ENCODE measurements at places on chromosomes 2 and 18.

- no peak for DNase-seq
Measured at GRCh38 chr2:27891673-27892105, 1.2 kb downstream of the BABAM2 start.

GRCh38 chr2:36918307-36918706 is 48.0 kb downstream of the STRN start:
- DNase-seq, result no peak

GRCh38 chr2:240155745-240156390 is 15.4 kb upstream of the OTOS start:
- DNase-seq, result no peak

DNA sequence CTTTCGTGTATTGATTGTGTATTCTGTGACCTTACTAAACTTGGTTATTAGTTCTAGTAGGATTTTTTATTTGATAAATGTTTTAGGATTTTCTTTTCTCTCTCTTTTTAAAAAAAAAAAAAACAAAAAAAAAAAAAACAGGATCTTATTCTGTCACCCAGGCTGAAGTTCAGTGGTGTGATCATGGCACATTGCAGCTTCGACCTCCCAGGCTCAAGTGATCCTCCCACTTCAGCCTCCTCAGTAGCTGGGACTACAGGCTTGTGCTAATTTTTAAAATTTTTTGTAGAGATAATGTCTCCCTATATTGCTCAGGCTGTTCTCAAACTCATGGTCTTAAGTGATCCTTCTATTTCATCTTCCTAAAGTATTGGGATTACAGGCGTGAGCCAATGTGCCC is 19.0 kb downstream of the TTLL4 start:
- no peak for DNase-seq

- no peak for DNase-seq
Measured at GRCh38 chr2:126145752-126146151, 510.2 kb upstream of the GYPC start.

DNA sequence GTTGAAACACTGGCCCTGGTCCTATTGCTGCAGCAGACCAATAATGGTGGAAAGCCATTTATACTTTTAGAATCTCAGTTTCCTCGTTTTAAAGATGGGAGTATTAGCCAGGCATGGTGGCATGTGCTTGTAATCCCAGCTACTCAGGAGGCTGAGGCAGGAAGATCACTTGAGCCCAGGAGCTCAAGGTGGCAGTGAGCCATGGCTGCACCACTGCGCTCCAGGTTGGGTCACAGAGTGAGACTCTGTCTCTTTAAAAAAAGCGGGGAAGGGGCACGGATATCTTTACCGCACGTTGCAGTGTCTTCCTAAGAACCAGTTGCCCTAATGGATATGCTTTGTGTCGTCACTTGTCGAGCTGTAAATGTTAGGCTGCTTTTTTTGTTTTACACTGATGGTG is 8.3 kb downstream of the MTCL1 start:
- no peak for DNase-seq

- DNase-seq, result no peak
Measured at GRCh38 chr2:46770622-46771021, 145.0 kb downstream of the MCFD2 start.

DNA sequence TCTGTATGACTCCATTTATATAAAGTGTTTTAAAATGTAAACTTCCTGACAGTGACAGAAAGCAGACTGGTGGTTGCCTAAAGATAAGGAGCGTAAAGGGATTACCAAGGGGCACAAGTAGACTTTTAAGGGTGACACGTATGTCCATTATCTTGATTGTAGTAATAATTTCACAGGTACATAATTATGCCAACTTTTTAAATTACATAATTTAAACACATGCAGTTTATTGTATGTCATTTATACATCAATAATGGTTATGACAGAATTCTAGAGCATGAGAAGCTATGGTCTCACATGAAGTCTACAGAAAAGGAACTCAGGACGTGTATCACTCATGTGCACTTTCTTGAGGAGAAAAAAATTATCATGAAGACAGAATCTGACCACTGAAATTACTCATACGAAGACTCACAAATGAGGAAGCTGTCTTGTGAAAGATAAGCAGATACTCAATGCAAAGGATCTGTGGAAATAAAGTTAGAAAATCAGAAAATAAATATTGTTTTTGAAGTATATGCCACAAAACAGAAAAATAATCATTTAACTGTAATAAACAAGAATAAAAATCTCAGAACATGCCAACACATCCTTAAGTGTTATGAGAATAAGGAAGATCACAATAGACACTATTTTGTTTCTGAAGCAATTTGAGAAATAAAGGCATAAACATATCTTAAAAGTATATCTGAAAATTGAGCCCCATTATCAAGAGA is 84.4 kb downstream of the TMEM131 start:
- DNase-seq, result no peak

DNA sequence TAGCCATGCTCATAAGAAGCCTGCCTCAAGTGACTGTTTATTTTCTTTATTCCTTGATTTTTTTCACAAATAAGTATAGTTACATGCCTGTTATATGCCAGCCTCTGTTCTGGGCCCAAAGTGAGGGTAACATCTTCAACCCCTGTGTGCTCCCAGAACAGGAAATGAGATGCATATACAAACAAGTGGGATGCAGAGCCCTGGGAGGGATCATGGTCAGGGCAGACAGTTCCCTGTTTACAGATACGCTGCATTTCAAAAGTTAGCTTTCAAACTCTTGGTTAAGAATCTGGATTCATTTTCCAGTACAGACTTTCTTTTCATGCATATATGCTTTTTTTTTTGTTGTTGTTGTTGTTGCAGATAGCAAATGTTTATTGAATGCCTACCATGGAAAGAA is 24.4 kb downstream of the GPR39 start:
- DNase-seq, result no peak

DNA sequence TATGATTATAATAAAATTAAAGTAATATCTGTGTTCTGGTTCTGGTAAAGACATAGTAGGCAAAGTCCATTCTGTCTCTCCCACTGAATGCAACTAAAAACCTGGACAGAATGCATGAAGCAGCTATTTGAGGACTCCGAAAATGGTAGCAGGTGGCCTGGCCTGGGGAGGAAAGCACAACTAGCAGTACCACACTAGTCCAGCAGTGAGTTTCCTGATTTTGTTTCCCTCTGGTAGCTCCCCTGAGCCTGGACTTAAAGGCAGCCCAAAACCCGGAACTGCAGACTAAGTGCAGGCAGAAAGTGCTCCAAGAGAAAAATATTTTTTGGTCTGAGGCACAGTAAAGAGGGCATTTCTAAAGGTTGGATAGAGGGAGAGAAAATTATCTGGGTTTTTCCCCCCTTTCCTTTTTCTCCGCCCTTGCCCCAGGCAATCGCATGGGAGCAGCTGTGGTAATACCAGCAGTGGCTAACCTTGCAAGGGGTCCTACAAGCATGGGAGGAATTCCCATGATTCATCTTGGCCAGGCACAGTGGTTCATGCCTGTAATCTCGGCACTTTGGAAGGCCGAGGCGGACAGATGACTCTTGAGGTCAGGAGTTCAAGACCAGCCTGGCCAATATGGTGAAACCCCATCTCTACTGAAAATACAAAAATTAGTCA is 32.3 kb downstream of the ASXL2 start:
- no peak for DNase-seq

GRCh38 chr18:9712611-9713010 is 4.5 kb downstream of the RAB31 start:
- DNase-seq, result no peak

- DNase-seq, result no peak
Measured at GRCh38 chr2:230749111-230749510, 36.5 kb downstream of the CAB39 start.

DNA sequence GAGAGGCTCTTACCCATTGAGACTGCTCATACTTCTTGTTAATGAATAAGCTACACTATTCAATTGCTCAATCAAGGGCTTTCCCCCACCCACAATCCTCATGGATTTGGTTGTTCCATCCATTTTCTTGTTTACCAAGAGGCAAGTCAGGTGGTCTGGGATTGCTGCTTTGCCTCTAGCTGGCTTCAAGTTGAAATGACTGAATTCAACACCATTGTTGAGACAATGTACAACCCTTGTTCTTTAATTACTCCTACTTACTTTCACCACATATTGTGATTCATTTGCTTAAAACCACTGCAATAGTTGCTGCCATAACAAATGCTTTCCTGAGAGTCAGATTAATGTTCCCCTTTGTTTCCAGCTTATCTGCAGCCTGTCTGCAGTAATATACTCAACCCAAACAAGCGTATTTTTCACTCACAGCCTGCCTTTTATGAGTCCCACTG is 532.2 kb downstream of the RIT2 start:
- no peak for DNase-seq

GRCh38 chr2:51368250-51368649 is 336.3 kb upstream of the NRXN1 start:
- no peak for DNase-seq

DNA sequence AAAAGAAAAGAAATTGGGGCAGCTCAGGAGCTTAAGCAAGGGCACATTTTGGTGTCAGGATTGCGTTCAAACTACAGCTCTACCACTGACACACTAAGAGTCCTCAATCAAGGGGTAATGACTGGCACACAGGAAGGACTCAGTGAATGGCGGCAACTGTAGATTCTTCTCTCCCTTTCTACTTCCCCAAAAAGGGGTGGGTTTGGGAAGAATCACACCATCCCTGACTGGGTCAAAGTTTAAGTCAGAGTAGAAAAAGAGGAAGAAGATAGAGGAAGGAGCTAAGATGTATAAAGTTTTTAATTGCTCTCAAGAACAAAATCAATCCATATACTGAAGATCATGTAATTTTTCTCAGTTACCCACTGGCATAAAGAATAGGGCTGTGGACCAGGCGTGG is 2.6 kb downstream of the NLRC4 start:
- no peak for DNase-seq

DNA sequence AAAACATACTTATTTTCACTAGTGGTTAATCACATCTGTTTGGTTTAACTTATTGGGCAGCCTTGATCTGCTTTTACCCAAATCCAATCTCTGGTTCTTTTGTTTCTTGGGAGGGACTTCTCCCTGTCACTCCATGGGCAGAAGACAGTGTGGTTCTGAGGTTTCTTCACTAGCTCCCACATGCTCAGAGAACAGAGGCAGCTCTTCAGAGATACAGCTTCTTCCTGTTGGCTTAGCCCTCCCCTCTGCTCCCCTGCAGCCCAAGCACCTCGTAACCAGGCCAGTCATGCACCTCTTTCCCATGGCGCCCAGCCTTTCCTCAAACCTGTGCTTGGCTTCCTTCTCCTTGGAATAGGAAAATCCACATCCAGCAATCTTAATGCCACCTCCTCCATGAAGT is 32.8 kb downstream of the SLC9A2 start:
- DNase-seq, result no peak

DNA sequence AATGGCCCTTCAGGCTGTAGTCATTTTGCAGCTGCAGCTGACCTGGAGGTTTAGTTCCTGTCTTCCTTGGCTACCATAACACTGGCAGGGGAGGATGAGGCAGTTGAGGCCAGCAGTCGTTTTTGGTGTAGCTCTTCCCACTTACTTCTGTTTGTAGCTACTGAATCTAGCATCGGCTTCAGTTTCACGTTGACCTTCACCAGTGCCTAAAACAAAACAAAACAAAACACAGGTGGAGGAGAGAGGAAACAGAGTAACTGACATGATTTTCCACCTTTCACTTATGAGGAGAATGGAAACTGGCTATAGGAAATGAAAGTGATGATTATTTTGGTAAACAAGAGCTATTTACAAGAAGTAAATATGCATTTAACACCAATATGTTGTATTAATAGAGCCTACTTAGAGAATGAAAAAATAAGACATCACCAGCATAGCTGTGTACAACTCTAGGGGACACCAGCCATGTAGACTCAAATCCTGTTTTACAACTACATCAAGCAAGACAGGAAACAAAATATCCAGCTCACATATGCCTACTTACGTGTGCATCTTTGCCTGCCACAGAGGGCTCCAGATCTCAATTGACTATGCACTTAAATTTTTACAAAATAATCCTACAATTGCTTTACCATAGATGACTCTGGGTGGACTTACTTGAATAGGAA is 236.9 kb downstream of the AGPS start:
- no peak for DNase-seq

DNA sequence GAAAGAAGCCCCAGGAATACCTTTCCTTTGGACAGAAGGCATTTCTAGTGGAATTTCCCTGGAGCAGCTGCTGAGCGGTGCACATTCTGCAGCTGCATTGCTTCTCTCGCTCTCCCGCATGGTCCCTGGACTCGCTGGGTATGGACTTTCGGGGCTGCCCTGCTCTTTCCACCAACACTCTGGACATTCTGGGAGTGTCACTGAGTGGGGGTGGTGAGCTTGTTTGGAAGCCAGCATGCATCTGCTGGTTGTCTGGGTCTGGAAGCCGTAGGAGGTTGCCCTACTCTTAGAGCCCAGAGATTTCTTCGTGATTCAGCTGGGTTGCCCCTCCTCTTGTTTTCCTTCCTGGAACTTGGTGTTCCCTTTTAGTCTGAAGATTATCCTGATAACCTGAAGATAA is 52.6 kb downstream of the TWIST2 start:
- no peak for DNase-seq

DNA sequence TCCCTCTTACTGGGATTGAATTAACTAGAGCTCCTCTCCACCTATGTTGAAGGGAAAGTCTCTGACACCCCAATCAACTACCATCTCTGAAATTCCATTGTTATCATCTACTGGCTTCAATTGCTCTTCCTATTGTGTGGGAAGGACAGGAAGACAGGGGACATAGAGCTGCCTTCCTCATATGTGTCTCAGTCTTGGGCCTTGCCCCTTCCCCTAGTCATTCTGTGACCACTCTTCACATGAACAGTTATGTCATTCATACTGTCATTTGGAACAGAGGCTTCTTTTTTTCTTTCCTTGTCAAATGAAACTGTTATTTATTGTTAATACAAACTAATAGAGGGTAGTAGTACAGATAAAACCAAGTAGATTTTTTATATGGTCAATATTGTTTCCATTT is 69.6 kb upstream of the EMILIN2 start:
- no peak for DNase-seq

DNA sequence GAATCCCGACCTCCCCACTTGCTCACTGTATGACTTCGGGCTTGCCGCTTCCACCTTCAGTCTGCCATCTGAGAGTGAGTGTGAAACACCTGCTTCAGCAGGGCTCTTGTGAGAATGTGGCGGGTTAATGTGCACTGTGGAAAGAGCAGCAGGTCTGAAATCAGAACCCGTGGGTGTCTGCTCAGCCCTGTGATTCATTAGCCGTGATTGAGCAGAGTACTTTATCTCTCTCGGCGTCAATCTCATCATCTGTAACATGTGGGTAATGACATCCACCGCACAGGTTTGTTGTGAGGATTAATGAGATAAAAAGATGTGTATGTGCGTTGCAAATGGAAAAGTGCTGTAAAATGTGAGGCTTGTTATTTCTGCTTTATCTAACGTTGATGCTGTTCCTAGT is 128.6 kb downstream of the LRATD1 start:
- DNase-seq, result no peak
